ENCODE measurements at places on chromosomes 7 and 10. TPM values are rescaled to one million over a fixed set of nuclear protein-coding genes. Genes with fewer than 3 reads are reported as not detected.

DNA sequence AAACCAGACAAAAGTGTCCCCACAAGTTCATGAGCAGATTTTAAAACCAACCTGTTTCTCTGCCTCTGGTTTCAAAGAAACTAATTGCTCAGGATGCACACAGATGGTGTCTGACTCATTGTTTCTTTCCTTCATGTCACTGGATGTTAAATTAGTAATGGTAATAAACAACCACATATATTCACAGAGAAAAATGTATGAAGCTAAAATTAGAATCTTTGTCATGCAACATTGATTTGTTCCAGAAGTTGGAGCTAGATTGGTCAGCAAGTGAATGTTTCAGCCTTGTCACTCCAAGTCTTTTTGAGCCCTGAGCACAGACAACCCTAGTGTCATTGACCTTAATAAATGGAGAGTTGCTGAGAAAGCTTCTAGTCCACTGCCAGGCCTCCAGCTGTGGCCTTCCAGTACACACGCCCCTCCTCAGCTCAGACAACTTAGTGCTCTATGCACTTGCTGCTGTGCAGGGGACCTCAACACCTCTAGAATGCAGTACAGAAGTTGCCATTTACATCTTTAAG, 175.9 kb downstream of the CCDC71L start:
- no peak for DNase-seq

- DNase-seq, result no peak
Measured at GRCh38 chr7:113774182-113774807, 144.5 kb downstream of the PPP1R3A start.

Gene CADPS2
- total RNA-seq, result 20.8 TPM

Gene NSMCE4A
- 26.6 TPM for total RNA-seq

- no peak for DNase-seq
Measured at GRCh38 chr7:139683137-139683921, 94.5 kb downstream of the HIPK2 start.
